Stimulated activated CD4-positive, alpha-beta T cell treated with anti-CD3 and anti-CD28 coated beads, Interleukin-15, amount 100 ng/mL, for 48 hours (primary cell): ENCODE measurements at places on chromosomes 11 and 22.

GRCh38 chr22:48167238-48167637 lies 1404.8 kb downstream of the TBC1D22A start:
- no peak for DNase-seq

- no peak for DNase-seq
Measured at GRCh38 chr11:121309688-121310087, 17.1 kb downstream of the SC5D start.

DNA sequence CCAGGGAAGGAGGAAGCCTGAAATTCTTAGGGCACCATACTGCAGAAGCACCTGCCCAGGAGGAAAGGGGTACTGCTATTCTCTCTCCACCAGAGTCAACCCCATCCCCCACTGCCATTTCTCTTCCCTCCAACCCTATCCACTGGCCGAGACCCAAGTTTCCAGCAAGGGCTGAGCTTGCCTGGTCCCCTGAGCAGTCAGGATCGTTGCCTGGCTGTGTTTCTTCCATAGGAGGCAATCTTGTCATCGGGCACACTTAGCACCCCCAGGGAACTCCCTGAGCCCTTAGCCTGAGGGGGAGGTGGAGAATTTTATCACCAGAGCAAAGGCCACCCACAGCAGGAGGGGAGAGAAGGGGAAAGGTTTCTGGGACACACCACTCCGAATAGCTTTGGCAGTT lies 115.8 kb upstream of the NECTIN1 start:
- no peak for DNase-seq

GRCh38 chr11:129593098-129593497 lies 217.4 kb downstream of the BARX2 start:
- no peak for DNase-seq

GRCh38 chr11:18383388-18384156 lies 10.8 kb upstream of the LDHA start:
- peak; percentile 85 for DNase-seq

DNA sequence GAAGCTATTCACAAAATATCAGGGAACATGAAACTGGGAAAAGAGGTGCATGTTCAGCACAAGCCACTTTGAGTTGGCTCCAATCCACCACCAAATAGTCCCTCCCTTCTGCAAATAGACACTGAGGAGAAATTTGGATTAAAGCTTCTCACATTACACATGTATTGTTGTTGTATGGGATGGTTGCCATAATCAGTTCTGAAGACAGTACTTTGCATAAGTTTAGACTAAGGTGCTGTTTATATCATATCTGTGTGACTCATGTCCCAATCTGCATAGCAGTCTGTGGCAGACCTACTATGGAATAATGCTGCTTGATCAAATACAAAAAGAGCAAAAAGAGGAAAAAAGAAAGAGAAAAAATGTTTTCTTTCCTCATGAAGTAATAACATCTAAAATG lies 376.7 kb upstream of the DDI1 start:
- no peak for DNase-seq

DNA sequence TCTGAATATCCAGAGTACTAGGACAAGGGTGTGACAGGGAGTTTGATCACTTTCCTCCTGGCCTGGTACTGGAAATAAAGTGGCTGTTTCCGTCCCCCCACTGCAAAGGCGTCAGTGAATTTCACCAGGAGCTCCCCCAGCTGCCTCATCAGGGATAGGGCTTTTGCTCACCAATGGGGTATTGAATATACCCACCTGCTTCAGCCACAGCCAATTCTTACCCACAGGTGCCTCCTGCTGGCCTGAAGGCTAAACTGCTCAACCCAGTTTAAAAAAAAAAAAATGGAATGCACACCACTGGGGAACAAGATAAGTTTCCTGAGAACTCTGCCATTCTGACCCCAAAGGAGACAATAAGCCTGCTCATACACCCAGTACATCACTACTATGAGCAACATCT lies 65.3 kb upstream of the MS4A8 start:
- DNase-seq: no peak

GRCh38 chr11:25612806-25613205 lies 719.1 kb upstream of the ANO3 start:
- no peak for DNase-seq

DNA sequence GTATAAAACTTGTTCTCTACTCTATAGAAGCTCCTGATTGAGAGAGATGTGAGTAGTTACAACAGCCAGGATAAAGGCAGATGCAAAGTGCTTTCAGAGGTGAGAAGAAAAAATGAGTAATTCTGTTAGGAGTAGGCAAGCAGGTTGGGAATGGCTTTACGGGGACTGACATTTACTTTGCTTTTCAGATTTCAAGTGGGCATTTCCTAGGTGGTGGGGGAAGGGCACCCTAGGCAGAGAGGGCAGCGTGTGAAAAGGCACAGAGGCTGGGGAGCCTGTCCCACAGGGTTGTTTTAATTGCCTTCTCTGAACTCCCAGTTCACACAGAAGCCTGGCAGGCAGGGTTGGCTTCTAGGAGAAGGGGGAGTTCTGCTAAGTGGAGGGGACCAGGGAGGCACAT lies 106.5 kb downstream of the NAV2 start:
- no peak for DNase-seq

GRCh38 chr11:96055706-96056387 lies 131.9 kb upstream of the MTMR2 start:
- no peak for DNase-seq

DNA sequence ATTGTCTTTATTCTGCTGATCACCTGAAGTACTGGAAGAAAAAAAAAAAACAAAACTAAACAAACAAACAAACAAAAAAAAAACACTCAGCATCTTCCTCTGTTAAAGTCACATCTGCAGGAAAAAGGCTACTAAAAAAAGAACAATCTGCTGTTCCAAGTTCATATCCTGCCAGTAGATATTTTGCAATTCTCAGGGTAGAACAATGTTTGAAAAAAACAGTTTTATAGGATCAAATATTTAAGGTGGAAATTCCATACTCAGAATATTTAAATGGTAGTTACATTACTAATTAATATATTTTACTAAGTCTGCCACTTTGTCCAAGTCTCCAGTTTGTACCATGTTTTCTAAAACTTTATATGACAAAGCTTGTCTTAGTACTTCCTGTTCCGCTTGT lies 175.2 kb downstream of the SBF2 start:
- no peak for DNase-seq

GRCh38 chr22:26579331-26579886 lies 10.5 kb downstream of the TPST2 start:
- DNase-seq: no peak

DNA sequence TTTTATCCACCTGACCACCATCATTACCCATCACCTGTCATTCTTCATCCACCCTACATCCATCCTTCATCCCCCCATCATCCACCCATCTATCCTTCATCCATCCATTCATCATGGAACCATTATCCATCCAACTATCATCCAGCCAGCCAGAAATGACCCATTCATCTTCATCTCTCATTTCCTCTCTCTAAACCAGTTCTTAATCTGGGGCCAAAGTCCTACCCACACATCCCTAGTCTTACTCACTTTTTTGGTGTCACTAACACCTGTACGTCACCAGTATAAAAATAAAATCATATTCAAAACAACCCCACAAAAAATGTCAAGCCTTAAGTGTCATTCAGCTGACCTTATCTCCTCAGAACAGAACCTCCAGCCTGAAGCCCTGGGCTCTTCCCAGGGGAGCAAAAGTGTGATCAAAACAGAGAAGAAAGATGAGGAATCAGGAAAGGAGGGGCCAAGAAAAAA lies 12.3 kb downstream of the SPI1 start:
- DNase-seq: no peak

DNA sequence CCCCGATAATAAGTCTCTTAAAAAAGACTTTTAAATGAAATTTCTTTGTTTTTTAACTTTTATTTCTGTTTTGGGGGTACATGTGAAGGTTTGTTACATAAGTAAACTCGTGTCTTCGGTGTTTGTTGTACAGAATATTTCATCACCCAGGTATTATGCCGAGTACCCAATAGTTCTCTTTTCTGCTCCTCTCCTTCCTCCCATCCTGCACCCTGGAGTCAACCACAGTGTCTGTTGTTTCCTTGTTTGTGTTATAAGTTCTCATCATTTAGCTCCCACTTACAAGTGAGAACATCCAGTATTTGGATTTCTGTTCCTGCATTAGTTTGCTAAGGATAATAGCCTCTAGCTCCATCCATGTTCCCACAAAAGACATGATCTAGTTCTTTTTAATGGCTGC lies 1.6 kb upstream of the GSTP1 start:
- DNase-seq: no peak

DNA sequence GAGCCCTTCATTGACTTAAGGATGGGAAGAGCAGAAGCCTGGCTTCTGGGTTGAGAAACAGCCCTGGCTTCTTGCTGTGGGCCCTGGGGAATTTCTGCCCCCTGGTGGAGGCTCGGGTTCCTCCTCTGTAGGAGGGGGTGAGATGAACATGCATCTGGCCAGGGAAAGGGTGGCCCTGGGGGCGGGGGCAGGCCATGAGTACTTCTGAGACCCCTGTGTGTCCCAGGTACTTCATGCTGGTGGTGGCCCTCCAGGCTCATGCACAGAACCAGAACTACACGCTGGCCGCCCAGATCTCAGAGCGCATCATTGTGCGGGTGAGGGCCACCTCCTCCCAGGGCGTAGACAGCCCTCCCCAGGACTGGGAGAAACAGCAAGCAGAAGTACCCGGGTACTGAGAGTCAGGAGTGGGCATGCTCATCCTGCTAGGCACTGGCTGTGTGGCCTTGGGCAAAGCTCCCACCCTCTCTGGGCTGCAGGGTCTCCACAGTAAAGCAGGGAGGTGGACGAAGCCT lies 15.8 kb downstream of the TMEM258 start:
- DNase-seq: peak; percentile 37

- no peak for DNase-seq
Measured at GRCh38 chr11:63042596-63042995, 27.0 kb upstream of the SLC22A8 start.

DNA sequence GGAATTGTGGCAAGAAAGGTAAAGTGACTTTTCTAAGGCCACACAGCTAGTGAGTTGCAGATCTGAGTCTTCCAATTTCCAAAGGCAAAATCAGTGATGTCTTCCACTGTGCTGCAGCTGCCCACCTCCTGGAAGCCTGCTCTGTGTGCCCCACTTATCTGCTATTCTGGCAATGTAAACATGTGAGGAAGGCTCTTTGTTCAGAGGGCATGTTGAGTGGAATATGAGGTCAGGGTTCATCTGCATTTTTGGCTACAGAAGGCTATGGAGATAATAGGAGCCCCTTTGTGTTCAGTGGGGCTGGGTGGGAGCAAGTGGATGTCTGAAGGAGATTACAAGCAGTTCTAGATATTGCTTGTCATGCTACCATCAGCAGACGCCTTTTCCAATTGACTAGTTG lies 396.2 kb downstream of the BUD13 start:
- no peak for DNase-seq

DNA sequence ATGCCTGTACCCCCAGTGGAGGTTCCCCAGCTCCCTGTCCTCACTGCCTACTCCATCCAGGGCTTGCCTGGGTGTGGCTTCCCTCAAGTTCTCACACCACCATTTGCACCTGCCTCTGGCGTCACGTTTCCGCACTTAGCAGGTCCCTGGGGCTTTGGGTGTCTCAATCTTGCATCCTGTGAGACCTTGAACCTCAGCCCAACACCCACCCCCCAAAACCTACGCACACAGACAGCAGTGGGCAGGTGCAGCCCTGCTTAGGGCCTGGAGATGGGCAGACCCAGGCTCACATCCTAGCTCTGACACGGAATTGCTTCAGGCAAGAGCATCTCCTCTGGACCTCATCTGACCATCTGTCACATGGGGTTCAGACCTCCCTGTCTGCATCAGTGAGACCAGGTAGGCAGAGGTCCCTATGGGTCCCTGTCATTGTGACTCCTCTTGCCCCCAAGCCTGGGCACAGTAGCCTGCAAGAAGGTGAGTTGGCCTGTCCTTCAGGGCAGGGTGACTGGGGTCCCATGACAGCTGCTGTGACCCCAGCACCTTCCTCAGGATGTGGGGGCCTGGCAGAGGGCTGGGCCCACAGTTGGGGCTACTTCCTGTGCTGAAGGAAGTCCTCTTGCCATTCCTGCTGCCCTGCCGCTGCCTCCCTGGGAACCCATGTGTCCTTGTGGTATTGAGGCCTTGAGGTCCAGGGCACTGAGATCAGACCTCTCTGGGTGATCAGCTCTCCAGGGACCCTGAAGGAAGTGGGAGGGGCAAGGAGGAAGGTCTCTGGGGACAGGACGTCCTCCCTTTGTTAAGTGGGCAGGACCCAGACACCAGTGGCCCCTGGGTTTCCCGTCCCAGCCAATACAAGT lies 2.0 kb downstream of the SIPA1 start:
- no peak for DNase-seq

DNA sequence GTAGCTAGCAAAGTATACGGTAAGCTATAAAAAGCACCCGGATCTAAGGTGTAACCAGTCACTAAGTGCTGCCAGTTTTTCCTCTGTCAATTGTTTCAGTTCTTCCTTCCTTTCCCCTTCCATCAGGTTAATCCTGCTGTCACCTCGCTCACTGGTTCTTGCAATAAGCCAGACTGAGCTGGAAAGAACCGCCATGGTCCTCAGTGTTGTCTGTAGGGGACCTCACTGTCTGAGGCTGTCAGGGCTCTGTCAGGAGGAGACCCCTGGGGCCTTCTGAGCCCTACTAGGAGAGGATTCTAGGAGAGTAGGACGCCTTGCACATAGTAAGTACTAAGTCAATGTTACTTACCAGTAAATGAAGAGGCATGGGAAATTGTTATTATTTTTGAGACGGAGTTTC lies 1.4 kb upstream of the TBC1D22A start:
- no peak for DNase-seq

DNA sequence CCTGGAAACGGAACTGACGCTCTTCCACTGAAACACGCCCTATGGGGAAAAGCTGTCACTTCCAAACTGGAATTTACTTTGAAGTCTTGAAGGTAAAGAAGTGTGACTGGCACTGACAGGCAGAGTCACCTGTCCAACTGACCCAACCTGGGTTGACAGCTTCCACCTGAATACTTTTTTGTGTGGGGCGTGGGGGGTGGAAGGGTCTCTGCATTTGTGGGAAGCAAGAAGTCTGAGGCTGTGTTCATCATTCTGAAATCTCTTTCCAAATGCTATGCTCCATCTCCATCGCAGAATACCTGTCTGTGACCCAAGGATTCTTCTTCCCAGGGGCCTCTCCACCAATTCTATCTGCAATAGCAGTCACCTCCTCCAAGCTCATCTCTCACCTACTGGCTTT lies 7.8 kb downstream of the IFT27 start:
- no peak for DNase-seq
